ENCODE measurements at places on chromosomes 7 and 10. TPM values are rescaled to one million over a fixed set of nuclear protein-coding genes. Genes with fewer than 3 reads are reported as not detected.

Gene GRID2IP
- 0.19 TPM for polyA plus RNA-seq

Gene NRP1
- polyA plus RNA-seq, result 90.1 TPM

Gene CALCR
- polyA plus RNA-seq, result 13.8 TPM

Gene STOX1
- polyA plus RNA-seq, result 2.7 TPM

Gene FXYD4
- polyA plus RNA-seq, result 0.67 TPM

Gene PODXL
- polyA plus RNA-seq, result 61.5 TPM

Gene ITIH5
- 41.6 TPM for polyA plus RNA-seq

Gene RAB19
- not detected for polyA plus RNA-seq

Gene ACADSB
- 15.7 TPM for polyA plus RNA-seq

Gene CRTAC1
- polyA plus RNA-seq, result 0.63 TPM

Gene PITX3
- 10.8 TPM for polyA plus RNA-seq

Gene PRKCQ
- 8.4 TPM for polyA plus RNA-seq

Gene CPVL
- polyA plus RNA-seq, result 20.9 TPM

Gene OR13A1
- polyA plus RNA-seq, result 0.08 TPM

Gene GNG11
- 29.5 TPM for polyA plus RNA-seq

Gene RPP30
- 32.1 TPM for polyA plus RNA-seq

Gene UCN3
- not detected for polyA plus RNA-seq

Gene ADAM8
- polyA plus RNA-seq, result 1.2 TPM

Gene FAM131B
- polyA plus RNA-seq, result 2.2 TPM

Gene SLC29A4
- 18.4 TPM for polyA plus RNA-seq

Gene LEP
- 0.08 TPM for polyA plus RNA-seq

Gene STEAP1
- 4.1 TPM for polyA plus RNA-seq
